ENCODE measurements at places on chromosomes 3 and 15. TPM values are rescaled to one million over a fixed set of nuclear protein-coding genes. Genes with fewer than 3 reads are reported as not detected.
A peak's percentile ranks its signal among the peaks of the same experiment; 100 is the strongest.

- peak; percentile 80 for DNase-seq
Observed at GRCh38 chr3:156631323-156631722, 43.1 kb upstream of the TIPARP start.

PYGO1 gene
- 21.9 TPM for total RNA-seq

ECE2 gene
- total RNA-seq, result not detected

SOX14 gene
- not detected for total RNA-seq

CIB2 gene
- 5.0 TPM for total RNA-seq

ZIC1 gene
- total RNA-seq, result not detected

BUB1B gene
- 0.81 TPM for total RNA-seq

EOMES gene
- not detected for total RNA-seq
